Testis (tissue), 5 donors: ENCODE measurements at places on chromosomes 13 and 19. TPM values are rescaled to one million over a fixed set of nuclear protein-coding genes. Genes with fewer than 3 reads are reported as not detected.

Gene MLNR
- not detected for total RNA-seq

Gene CEACAM16
- not detected for total RNA-seq

Gene SLC17A7
- total RNA-seq, result 2.7 TPM

Gene CASP14
- 0.12 TPM for total RNA-seq

Gene VSTM1
- not detected for total RNA-seq

Gene LIPE
- 49.2 TPM for total RNA-seq

Gene LGI4
- total RNA-seq, result 7.9 TPM

Gene FLT3LG
- total RNA-seq, result 3.0 TPM

Gene ZNF222
- total RNA-seq, result 4.2 TPM

Gene ZNF582
- total RNA-seq, result 12.0 TPM

Gene ZNF625
- 8.2 TPM for total RNA-seq

Gene RNF225
- total RNA-seq, result not detected

Gene LIM2
- 0.31 TPM for total RNA-seq

Gene ERICH6B
- total RNA-seq, result 2.4 TPM

Gene BRME1
- total RNA-seq, result 48.9 TPM
